ENCODE measurements at places on chromosomes 1 and 21.

- DNase-seq: no peak
These were observed 187.0 kb upstream of the USP24 start for GRCh38 chr1:55402142-55402541.

- no peak for DNase-seq
These were observed 84.3 kb downstream of the HS2ST1 start for GRCh38 chr1:86998727-86999126.

DNA sequence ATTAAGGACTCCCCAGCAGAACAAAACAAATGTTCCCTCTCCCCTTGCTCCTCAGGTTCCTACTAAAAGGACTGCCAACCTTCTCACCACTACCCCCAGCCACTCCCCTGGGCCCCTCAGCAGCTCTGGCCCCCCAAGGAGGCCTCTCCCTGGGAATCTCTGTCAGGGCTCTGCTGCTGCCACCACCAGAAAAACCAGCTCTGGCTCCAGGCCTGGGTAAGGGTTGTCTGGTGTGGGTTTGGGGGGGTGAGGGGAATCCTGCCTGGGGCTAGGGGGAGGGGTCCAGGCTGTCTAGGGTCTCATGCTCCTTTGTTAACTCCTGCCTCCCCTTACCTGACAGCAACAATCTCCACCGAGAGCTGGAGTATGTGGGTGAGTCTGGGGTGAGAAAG, 4.8 kb downstream of the NECTIN4 start:
- DNase-seq: no peak

- DNase-seq: no peak
These were observed 10.7 kb upstream of the PHTF1 start for GRCh38 chr1:113770031-113770430.

GRCh38 chr1:159867664-159868026, 5.2 kb upstream of the VSIG8 start:
- no peak for DNase-seq

- no peak for DNase-seq
These were observed 1.2 kb upstream of the MOB3C start for GRCh38 chr1:46617833-46618232.

DNA sequence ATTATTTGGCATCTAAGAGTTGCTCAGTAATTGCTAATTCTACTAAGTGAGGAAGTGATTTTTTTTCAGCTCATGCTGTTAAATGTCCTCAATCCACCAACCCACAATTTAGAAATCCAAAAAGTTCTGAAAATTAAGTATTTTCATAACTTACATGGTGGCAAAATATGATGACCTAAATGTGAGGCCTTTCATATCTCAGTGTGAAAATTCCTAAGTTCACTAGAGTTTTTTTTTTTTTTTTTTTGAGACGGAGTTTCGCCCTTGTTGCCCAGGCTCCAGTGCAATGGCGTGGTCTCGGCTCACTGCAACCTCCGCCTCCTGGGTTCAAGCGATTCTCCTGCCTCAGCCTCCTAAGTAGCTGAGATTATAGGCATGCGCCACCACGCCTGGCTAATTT, 5.6 kb downstream of the NUCKS1 start:
- no peak for DNase-seq

DNA sequence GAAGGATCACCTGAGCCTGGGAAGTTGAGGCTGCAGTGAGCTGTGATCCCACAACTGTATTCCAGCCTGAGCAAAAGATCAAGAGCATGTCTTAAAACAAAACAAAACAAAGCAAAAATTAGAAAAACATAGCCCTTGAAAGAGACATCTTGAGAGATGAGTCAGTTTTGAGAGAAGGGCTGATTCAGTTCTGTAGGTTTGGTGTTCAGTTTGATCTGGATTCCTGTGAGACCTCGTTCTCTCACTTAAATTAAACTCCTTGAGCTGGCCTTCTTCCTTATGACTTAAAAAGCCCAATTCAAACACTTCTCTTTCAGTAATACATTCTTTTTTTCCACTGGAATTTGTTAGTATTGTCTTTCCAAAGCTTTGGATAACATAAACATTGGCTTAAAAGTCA, 164.2 kb downstream of the NRIP1 start:
- no peak for DNase-seq

GRCh38 chr1:32623775-32624174, 26.6 kb downstream of the ZBTB8OS start:
- DNase-seq: no peak

DNA sequence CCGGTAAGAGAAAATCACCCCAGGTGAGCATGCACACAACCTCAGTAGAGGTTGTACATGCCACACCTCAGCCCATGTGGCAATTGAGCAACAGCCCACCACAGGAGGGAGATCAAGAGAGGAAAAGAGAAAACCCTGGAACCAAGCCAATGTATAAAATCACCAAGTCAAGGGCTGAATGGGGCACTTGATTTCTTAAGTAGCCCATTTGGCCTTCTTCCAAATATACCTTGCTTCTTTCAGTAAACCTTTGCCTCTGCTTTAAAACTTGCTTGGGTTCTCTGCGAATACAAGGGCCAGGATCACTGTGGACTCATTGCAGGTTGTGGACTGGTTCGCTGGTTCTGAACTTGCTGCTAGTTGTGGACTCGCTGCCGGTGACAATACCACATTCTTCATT, 1814.0 kb downstream of the PLA2G4A start:
- DNase-seq: no peak

GRCh38 chr21:15626031-15626430, 103.8 kb upstream of the USP25 start:
- DNase-seq: no peak

DNA sequence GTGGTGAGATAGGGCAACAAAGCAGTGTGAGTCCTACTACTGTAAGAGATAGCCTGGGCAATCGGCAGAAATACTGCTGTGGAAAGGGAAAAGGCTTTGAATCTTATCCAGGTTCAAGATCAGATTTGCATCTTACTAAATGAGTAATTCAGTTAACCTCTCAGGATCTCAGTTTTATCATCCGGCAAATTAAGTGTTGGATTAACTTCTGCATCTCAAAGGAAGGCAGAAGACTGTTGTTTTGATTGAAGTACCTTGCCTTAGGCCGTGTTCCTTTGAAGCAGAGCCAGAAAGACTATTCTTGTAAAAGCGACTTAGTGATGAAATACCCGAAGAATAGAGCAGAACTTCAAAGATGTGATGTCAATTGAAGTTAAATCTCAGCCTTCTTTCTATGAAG, 612.9 kb upstream of the USP24 start:
- no peak for DNase-seq

GRCh38 chr1:42690477-42691156, 8.4 kb downstream of the YBX1 start:
- DNase-seq: no peak

- no peak for DNase-seq
These were observed 68.9 kb downstream of the IFI44 start for GRCh38 chr1:78718566-78718965.

- DNase-seq: no peak
These were observed 7.9 kb downstream of the GPR3 start for GRCh38 chr1:27400082-27400962.

DNA sequence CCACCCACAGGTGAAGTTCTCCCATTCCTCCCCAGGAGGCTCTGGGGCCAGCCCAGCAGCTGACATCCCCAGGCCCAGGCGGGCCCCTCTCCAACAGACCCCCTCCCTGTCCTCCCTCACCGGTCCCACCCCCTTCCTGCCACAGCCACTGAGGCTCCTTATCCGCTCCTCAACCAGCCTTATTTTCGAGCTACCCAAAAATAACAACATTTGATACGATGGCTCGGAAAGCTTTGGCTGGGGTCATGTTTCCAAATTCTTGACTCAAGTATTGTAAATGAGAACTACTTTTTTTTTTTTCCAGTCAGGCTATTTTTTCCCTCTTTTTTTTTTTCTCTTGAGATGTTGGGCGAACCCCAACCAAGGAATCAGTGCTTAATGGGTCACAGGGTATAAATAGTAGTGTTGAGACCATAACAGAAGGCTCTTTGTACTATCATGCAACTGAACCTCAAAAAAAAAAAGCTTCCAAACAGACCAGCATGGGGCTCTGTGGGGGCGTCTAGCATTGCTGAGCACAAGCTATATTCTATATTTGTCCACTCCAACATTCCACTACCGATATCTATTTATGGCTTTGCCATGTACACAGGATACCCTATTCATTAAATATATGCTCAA, 27.2 kb downstream of the IRF2BP2 start:
- DNase-seq: no peak

DNA sequence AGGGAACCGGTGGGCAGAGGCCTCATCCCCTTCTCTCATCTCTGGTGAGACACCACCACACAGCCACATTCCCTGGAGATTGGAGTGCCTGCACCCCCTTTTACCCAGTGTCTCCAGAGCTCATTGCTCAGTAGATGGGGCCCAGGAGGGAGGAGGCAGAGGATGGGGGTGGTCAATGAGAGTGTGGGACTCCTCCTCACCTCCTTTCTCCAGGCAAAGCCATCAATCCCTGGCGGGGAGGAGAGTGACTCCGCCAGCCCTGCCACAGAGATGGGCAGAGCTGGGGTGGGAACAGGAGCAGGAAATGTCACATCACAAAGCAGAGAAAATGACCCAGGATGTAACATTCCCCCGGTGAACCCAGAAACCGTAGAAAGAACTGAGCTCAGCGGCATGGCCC, 117.2 kb downstream of the MATN1 start:
- no peak for DNase-seq

DNA sequence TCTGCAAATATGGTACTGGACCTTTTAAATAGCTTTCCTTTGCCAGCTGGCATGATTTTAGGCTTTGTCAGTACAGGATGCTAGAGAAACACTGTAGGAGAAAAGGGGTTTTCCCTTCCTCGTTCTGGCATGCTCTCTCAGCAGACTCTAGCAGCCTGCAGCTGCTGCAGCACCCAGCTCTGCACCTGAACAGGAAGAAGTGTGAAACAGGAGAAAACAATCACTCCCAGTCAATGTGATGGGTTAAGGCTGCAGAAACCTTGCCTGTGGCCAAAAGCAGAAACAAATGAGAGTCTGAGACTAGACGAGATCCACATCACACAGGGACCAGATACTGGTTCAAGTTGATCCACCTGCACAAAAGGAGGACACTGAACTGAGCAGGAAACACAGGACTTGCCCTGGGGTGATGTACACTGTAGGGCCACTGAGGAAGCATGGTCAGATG, 21.2 kb downstream of the OVGP1 start:
- DNase-seq: peak; percentile 67

DNA sequence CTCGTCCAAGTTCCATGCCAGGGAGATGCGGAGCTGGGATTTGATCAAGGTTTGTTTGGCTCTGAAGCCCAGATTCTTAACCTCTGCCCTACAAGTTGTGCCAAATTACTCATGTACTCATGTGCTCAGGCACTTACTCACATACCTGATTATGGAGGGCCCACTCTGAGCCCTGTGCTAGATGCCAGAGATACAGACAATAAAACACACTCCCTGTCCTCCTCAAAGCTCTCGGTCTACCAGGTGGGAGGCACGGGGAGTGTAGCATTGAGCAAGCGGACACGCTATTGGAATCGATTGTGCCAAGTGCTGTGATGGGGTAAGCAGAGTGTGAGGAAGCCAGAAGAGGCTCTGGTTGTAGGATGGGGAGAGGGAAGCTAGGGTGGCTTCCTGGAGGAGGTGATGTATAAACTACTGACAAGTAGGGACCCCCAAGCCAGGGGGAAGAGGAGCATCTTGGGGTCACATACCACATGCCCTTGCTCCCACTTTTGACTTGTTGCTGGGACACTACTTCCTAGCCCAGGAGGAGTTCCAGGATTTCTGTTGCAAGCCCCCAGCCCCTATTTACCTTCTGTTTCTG, 49.8 kb upstream of the IFNLR1 start:
- DNase-seq: no peak

DNA sequence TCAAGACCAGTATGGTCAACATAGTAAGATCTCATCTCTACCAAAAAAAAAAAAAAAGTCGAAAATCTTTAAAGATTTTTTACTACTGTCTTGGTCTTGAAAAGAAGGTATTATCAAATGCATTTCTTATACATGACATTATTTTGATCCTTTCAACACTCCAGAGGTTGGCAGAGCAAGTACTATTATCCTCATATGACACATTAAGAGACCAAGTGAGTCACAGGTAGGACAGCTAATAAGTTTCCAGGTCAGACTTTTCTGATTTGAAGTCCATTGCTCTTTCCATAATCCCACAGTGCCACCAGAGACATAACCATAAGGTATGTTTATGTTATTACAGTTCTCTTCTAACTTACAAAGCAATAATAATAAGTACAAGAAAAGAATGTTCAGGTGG, 15.2 kb downstream of the DBT start:
- DNase-seq: no peak

- no peak for DNase-seq
These were observed 17.9 kb upstream of the RAP1GAP start for GRCh38 chr1:21687081-21687529.

GRCh38 chr1:91781901-91782622, 103.9 kb downstream of the TGFBR3 start:
- DNase-seq: no peak

DNA sequence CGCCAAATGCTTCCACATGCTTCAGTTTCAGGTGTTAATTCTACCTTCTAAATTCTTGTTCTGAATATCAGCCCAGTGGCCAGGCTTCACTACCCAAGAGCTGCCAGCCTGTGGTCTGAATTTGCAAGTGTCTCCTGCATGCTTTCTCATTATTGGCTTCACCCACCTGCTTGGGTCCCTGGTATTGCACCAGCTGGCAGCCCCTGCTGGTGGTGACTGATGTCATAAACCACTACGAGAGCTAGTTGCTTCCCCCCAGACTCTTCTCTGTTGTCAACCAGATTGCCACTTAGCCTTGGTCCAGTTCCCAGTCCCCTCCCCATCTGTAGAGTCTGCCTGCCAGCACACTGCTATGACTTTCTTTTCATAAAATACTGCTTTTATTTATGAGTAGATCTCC, 197.7 kb upstream of the DUSP10 start:
- DNase-seq: no peak

GRCh38 chr1:155192346-155193274, 15.1 kb downstream of the THBS3 start:
- no peak for DNase-seq

GRCh38 chr1:11318982-11319381, 46.0 kb downstream of the UBIAD1 start:
- no peak for DNase-seq

GRCh38 chr1:113605146-113605545, 154.1 kb downstream of the PHTF1 start:
- DNase-seq: no peak

DNA sequence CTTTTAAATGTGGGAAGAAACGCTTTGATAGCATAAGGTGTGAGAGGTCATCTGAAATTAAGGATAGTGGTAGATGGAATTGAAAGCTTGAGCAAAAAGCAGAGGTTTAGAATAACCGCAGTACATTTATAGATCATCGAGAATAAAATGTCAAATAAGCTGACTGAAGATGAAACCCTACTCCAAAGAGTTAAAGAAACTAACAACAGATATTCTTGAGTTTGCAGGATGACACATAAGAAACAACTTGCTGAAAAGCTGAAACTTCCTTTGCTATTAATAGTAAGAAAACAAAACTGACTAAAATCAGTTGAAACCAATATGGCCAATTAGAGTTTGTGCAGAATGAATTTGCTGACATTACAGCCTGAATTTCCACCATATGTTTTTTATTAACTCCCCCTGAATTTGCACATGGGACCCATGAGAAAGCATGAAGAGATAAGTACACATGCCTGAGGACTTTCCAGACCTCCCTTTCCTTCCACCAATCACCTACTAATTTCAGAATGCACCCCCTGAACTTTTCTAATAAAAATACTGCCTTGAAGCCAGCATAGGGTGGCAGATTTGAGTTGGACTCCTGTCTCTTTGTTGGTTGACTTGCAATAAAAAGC, 1.7 kb upstream of the C1orf185 start:
- peak; percentile 35 for DNase-seq

Data from GM10248 (cell line).